ENCODE measurements at places on chromosomes 5 and 9. TPM values are rescaled to one million over a fixed set of nuclear protein-coding genes. Genes with fewer than 3 reads are reported as not detected.
A peak's percentile ranks its signal among the peaks of the same experiment; 100 is the strongest.

DNA sequence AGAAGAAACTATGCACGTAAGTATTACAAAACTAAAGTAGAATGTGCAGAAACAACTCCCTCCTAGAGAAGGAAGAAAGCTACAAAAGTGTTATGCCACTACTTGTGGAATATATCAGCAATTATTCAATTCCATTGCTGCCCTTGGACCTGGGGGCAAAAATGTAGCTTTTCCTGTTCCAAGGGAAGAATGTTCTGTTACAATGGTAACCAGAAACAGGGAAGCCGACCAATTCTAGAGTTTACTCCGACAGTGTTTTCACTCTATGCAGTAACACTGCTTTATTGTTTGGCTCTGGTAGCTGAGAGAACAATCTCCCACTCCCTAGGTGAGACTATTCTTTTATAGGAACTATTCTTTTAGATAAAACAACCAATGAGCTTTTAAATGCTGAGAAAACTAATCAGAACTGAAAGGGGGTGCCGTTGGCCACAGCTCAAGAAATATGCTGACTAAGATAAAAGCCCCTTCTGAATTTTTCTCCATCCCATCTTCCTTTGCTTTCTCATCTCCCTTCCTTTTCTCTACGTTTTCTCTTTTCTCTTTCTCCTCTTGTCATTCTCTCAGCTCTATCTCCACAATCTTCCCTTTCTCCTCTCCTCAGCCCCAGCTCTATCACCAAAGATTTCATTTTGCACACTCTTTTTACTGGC, 54.1 kb downstream of the SLC1A3 start:
- H3K27ac ChIP-seq = no peak overlapping the region
- DNase-seq = no peak
- H3K36me3 ChIP-seq = no peaks in the 10 kb centered on the region
- H3K4me3 ChIP-seq = no peak overlapping the region
- H3K4me1 ChIP-seq = no peaks in the 10 kb centered on the region

DNA sequence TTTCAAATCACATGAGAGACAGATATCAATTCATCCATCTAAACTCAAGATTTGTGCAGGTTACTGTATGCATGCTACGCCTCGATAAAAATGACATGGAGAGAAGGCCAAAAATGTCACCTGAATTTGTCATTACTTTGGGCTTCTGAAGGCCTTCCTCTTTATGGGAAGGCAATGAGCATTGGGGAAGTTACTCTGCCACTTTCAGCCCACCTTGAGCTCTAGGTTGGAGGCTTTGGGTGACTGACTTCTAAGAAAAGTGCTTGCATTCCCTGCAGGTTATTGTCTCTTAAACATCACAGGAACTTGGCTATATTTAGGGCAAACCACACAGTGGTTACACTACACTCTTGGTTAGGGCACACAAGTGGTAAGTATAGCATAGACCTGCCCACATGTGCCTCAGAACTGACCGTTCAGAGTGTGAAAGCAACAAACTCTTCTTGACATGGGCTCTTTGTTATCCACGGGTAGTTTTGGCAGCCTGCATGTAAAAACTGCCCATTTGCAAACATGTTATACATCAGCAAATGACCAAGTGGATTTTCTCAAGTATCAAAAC, 169.5 kb downstream of the ZNF608 start:
- H3K27ac ChIP-seq = no peak overlapping the region
- H3K4me3 ChIP-seq = no peak overlapping the region

Gene MRPS27
- 38.7 TPM for total RNA-seq

GRCh38 chr5:43305948-43306565, 7.2 kb downstream of the HMGCS1 start:
- H3K4me3 ChIP-seq = no peak overlapping the region
- no peaks in the 10 kb centered on the region for H3K27me3 ChIP-seq
- H3K27ac ChIP-seq = no peak overlapping the region

GRCh38 chr9:135886147-135886981, 21.0 kb downstream of the CAMSAP1 start:
- no peaks in the 10 kb centered on the region for H3K27me3 ChIP-seq
- H3K27ac ChIP-seq = no peak overlapping the region
- no peaks in the 10 kb centered on the region for H3K36me3 ChIP-seq
- H3K4me3 ChIP-seq = no peak overlapping the region
- DNase-seq = no peak

- DNase-seq = no peak
- H3K27me3 ChIP-seq = no peaks in the 10 kb centered on the region
- peak overlapping the region; percentile 4 for H3K27ac ChIP-seq
- peaks cover 47% of the 10 kb centered on the region for H3K36me3 ChIP-seq
- peaks cover 13% of the 10 kb centered on the region for H3K4me1 ChIP-seq
Observed at GRCh38 chr5:141517880-141518617, 29.2 kb downstream of the PCDHGC5 start.

Gene C9orf43
- total RNA-seq = 1.1 TPM

Gene SLC25A51
- 24.4 TPM for total RNA-seq

Gene FAT2
- under 0.01 TPM for total RNA-seq

DNA sequence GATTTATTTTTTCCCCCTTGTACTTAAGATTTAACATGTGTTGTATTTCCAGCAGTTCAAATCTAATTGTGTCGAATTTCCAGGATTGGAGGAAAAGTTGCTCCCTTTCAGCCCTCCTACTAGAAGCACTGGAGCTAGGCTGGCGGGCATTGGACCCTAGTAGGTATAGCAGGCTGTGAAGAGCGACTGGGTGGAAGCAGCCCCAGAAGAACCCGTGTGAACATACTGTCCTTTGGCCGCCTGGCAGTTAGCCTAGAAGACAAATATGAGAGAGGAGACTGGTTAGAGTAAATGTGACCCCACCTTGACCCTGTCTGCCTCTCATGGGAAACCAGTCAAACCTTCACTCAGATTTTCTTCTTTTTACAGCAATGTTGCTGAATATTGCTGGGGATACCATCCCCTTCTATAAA, 13.9 kb downstream of the ALDOB start:
- DNase-seq = peak; percentile 60
- H3K27ac ChIP-seq = no peak overlapping the region
- no peaks in the 10 kb centered on the region for H3K4me1 ChIP-seq
- peaks cover 4% of the 10 kb centered on the region for H3K36me3 ChIP-seq
- no peaks in the 10 kb centered on the region for H3K27me3 ChIP-seq

DNA sequence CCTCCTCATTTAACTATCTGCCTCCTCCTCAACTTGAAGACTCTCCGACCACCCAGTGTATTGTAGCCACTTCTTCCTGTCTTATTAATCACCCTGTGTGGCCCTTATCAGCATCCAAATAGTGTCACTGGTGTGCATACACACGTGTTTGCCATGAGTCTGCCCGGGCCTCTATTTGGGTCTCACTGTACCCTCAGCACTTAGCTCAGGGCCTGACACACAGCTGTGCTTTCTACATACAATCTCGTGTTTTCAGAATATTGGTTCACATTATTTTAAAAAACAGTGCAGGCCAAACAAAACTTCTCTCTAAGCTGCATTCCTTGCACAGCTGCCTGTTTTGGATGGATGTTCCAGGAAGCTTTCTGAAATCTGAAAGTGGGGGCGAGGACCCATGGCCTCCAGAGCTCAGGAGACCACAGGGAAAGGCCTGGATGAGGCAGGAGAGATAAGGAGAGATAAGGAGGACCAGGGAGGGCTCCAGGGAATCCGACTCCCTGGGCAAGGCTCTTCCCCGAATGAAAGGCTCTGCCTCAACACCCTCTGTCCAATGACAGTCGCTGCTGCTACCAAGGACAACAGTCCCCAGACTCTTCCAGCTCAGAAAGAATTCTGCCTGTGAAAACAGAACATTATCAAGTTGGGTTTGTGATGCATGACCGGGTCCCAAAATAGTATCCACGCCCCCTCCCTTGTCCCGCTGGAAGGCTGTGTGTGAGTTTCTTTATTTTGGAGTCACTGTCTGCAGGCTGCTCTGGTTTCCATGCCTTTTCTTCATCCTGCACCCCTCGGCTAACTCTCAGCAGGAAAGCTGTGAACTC, 255.6 kb downstream of the NSG2 start:
- H3K4me3 ChIP-seq = no peak overlapping the region
- DNase-seq = no peak
- H3K36me3 ChIP-seq = no peaks in the 10 kb centered on the region
- no peaks in the 10 kb centered on the region for H3K27me3 ChIP-seq

Gene LCN15
- total RNA-seq = not detected

Gene LARP1
- 37.7 TPM for total RNA-seq

GRCh38 chr5:89281766-89282553, 399.0 kb upstream of the MEF2C start:
- no peak for DNase-seq
- no peaks in the 10 kb centered on the region for H3K36me3 ChIP-seq
- H3K4me3 ChIP-seq = no peak overlapping the region

Gene WWC1
- total RNA-seq = 5.9 TPM

GRCh38 chr9:122145592-122145863, 14.1 kb downstream of the NDUFA8 start:
- peaks cover 5% of the 10 kb centered on the region for H3K36me3 ChIP-seq
- no peak for DNase-seq
- no peak overlapping the region for H3K27ac ChIP-seq
- no peaks in the 10 kb centered on the region for H3K4me1 ChIP-seq
- no peak overlapping the region for H3K4me3 ChIP-seq
- no peaks in the 10 kb centered on the region for H3K27me3 ChIP-seq

- H3K4me3 ChIP-seq = no peak overlapping the region
- H3K4me1 ChIP-seq = no peaks in the 10 kb centered on the region
- H3K27me3 ChIP-seq = no peaks in the 10 kb centered on the region
- no peak for DNase-seq
- H3K27ac ChIP-seq = no peak overlapping the region
- H3K36me3 ChIP-seq = no peaks in the 10 kb centered on the region
Observed at GRCh38 chr5:144304688-144305087, 134.0 kb downstream of the KCTD16 start.

DNA sequence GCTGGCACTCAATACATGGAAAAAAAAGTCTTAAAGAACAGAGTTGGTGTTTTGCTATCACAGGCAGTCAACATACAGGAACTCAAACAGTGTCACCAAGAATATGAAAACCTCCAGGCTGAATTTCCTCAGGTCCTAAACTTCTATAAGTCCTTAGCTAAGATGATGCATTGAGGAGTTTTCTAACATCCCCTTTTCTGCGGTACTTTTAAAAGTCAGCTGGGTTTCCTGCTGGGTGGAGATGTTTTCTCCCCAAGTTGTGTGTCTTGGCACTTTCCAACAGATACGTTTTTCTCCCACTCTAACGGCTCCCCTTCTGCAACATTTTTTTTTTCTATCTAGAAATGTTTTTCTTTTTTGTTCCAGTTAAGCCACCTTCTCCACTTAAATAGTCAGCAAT, 244.8 kb upstream of the HAPLN1 start:
- no peaks in the 10 kb centered on the region for H3K4me1 ChIP-seq
- no peak overlapping the region for H3K4me3 ChIP-seq
- no peak overlapping the region for H3K27ac ChIP-seq

DNA sequence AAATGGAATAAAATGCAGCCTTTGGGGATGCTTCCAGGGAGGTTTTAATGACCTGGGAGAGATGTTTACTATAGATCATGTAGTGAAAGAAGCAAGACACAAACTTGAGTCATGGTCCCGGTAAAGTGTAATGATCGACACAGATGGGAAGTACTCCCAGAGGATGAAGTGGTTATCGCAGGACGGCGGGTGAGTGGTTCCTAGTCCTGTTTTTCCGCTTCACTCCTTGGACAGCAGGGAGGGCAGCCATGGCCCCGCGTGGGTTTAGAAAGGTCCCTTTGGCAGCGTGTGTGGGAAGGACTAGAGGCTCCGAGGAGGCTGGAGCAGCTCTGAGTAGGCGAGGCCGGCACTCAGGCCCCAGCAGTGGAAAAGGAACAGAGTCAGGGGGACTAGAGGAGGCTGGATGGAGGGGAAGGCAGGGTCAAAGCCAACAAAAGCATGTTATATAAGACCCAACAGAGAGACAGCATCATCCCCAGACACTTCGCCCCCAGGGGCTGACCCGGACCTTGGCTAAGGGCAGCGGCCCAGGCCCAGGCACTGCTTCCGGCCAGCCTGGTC, 49.2 kb upstream of the STXBP1 start:
- H3K4me3 ChIP-seq = no peak overlapping the region
- peak overlapping the region; percentile 74 for H3K27ac ChIP-seq
- no peaks in the 10 kb centered on the region for H3K36me3 ChIP-seq

Gene AGXT2
- 67.9 TPM for total RNA-seq

- H3K27ac ChIP-seq = no peak overlapping the region
- no peak overlapping the region for H3K4me3 ChIP-seq
- H3K27me3 ChIP-seq = no peaks in the 10 kb centered on the region
Observed at GRCh38 chr9:91849694-91850093, 100.3 kb downstream of the ROR2 start.

- H3K36me3 ChIP-seq = no peaks in the 10 kb centered on the region
- DNase-seq = no peak
- no peaks in the 10 kb centered on the region for H3K27me3 ChIP-seq
- H3K27ac ChIP-seq = no peak overlapping the region
- no peak overlapping the region for H3K4me3 ChIP-seq
Observed at GRCh38 chr9:33731625-33732024, 63.7 kb upstream of the PRSS3 start.

DNA sequence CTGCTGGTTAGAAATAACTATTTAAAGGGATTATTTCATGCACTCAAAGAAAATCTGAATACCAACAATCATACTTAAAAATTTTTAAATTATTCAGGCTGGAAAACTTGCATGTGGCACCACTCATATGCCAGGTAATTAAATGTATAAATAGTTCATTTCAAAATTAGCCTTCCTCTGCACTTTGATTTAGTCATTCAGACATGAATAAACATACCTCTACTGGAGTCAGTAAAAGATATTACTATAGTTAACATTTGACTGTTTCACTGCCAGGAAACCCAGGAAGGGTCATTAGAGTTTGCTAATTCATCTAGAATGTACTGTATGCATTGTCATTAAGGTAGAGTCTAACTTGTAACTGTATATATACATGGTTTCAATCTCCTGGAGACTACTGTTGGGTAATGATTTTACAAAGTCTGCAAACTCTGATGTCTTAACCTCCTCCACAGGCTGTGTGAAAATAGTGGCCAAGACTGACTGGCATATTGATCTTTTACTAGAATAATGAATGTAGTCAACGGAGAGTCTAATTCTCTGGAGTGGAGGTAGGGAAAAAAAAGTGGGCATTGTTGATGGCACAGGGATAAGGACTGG, 43.7 kb downstream of the TEX10 start:
- DNase-seq = no peak
- no peak overlapping the region for H3K27ac ChIP-seq
